Stimulated activated CD4-positive, alpha-beta T cell treated with anti-CD3 and anti-CD28 coated beads, Interleukin-1b, Interleukin-23, amount 100 ng/mL, for 24 hours (primary cell): ENCODE measurements at places on chromosomes 3 and 15.

DNA sequence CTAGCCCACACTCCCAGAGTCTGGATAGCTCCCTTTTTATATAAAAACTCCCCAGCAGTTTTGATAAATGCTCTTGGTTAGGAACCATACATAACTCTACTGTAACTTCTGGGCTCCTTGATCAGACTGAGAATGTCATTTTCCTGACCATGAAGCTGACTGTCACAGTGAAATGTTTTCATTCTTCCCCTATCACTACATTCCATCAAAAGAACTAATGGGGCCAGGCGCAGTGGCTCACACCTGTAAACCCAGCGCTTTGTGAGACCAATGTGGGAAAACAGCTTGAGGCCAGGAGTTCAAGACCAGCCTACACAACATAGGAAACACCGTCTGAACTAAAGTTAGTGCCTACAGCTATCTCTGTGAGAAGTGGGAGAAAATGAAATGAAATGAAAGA, 72.8 kb upstream of the MYO5C start:
- DNase-seq = no peak

GRCh38 chr3:7790141-7790540, 711.5 kb upstream of the LMCD1 start:
- no peak for DNase-seq

GRCh38 chr3:149243540-149243939, 21.9 kb upstream of the CP start:
- no peak for DNase-seq

DNA sequence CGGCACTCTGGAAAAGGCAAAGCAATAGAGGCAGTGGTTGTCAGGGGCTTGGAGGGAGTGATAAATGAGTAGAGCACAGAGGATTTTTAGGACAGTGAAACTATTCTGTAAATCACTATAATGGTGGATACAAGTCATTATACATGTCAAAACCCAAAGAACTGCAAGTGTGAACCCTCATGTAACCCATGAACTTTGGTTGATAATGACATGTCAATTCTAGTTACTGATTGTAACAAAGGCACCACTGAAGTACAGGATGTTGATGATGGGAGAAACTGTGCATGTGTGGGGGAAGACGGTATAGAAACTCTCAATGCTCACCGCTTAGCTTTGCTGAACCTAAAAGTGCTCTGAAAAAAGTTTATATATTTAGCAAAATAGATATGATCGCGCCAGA, 36.0 kb downstream of the BTLA start:
- DNase-seq = no peak

DNA sequence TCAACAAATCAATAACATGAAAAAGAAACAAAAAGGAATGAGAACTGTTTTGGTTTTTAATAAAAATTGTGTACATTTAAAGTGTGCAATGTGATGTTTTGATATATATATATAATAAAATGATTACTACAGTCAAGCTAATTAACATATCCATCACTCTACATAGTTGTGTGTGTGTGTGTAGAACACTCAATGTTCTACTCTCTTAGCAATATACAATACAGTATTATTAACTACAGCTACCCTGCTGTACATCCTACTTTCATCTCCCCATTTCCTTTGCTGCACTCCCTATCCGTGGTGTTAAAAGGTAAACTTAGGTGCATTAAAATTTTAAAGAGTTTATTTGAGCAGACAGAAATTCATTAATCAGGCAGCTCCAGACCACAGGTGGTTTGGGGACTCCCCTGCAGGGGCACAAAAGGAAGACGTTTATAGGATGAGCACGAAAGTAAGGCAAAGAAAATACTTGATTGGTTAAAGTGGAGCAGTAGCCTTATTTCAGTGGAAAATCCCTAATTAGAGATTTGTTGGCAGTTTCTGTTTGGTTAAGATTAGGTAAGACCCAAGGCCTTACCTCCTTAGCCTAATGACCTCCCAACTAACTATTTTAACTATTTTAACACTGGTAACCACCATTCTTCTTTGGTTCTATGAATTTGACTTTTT, 61.8 kb upstream of the SNRK start:
- no peak for DNase-seq

- DNase-seq = no peak
These were observed 93.8 kb downstream of the RFTN1 start for GRCh38 chr3:16419640-16420241.

DNA sequence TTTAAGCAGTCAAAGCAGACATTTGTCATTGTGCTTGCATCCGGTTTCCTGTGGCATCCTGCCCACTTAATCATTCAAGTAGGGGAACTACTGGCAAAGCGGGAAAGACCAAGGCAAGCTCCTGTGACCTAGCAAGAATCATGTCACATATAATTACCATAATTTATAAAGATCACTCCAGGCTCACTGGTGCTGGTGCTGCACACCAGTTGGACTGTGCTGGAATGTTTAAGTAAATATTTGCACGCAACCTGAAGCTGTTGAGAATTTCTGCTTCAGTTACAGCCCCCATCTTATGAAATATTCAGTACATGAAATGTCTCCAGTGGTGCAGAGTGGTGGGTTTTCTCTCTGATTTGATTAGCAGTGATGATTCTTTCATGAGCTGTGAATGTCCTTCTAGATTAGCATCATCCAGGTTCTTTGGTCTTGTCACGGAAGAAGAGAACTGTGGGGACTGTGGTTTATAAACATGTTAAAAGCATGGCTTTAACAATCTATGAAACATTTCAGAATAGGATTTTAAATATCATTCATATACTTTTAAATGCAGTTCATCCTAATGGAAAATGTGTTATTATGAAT, 621.3 kb upstream of the EPHA6 start:
- no peak for DNase-seq
